Activated CD8-positive, alpha-beta memory T cell treated with anti-CD3 and anti-CD28 coated beads for 36 hours (primary cell): ENCODE measurements at places on chromosomes 12 and 14. TPM values are rescaled to one million over a fixed set of nuclear protein-coding genes. Genes with fewer than 3 reads are reported as not detected.

The ZFHX2 gene
- 0.97 TPM for total RNA-seq

The TMEM233 gene
- not detected for total RNA-seq

The LRTM2 gene
- total RNA-seq = not detected

The BDKRB1 gene
- total RNA-seq = not detected

The ADAM21 gene
- total RNA-seq = 0.27 TPM

The CCDC197 gene
- total RNA-seq = not detected

The DAD1 gene
- 292 TPM for total RNA-seq

The CCDC175 gene
- not detected for total RNA-seq

The PEBP1 gene
- 149 TPM for total RNA-seq

The SDR9C7 gene
- total RNA-seq = not detected

The VRTN gene
- total RNA-seq = not detected

The ANKS1B gene
- 0.36 TPM for total RNA-seq

The MAP3K12 gene
- total RNA-seq = 10.5 TPM

The HOXC12 gene
- not detected for total RNA-seq

The KLRD1 gene
- 79.1 TPM for total RNA-seq

The SLC38A4 gene
- not detected for total RNA-seq

The TAMALIN gene
- 14.5 TPM for total RNA-seq

The DPF3 gene
- total RNA-seq = 0.48 TPM

The KCNH3 gene
- total RNA-seq = 5.6 TPM

The KRT71 gene
- total RNA-seq = not detected
